Heart left ventricle (tissue), 16 donors: ENCODE measurements at places on chromosomes 16 and 17.
A peak's percentile ranks its signal among the peaks of the same experiment; 100 is the strongest.

GRCh38 chr17:67082107-67082506 lies 37.8 kb downstream of the CACNG1 start:
- DNase-seq, result no peak

DNA sequence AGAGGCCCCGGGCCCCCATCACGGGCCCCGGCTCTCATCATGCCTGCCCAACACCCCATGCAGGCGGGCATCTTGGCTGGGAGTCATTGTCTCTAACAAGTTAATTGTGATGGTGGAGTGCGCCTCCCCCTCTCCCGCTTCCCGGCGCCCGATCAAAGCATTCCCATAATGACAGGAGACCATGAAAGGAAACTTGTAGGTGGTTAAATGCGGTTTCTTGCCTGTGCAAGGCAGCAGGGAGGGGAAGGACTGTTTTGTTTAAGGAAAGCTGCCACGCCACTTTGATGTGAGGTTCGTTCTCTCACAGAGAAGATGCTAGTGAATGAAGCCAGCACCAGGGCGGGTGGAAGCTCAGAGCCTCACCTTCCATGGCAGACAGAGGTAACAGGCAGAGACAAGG lies 45.4 kb downstream of the C16orf78 start:
- DNase-seq, result no peak

GRCh38 chr17:50647187-50647586 lies 12.5 kb downstream of the ABCC3 start:
- DNase-seq, result no peak

GRCh38 chr17:1171953-1172352 lies 7.8 kb downstream of the ABR start:
- no peak for DNase-seq

DNA sequence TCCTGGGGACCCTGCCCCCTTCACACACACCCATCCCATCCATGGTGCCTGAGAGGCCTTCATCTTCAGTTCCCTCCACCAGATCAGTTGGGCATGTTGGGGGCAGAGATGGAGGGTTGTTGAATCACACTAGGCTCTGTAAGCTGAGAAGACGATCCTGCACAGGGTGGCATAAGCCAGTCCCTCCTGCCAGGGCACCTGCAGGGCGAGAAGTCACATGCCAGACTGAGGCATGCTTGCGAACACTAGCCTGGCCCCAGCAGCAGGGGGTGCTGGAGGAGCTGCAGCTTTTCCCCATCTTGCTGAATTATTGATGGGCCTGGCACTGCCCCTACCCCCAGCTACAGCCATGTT lies 6.1 kb upstream of the TBX2 start:
- DNase-seq, result no peak

GRCh38 chr16:28279006-28279405 lies 13.3 kb upstream of the SBK1 start:
- no peak for DNase-seq

DNA sequence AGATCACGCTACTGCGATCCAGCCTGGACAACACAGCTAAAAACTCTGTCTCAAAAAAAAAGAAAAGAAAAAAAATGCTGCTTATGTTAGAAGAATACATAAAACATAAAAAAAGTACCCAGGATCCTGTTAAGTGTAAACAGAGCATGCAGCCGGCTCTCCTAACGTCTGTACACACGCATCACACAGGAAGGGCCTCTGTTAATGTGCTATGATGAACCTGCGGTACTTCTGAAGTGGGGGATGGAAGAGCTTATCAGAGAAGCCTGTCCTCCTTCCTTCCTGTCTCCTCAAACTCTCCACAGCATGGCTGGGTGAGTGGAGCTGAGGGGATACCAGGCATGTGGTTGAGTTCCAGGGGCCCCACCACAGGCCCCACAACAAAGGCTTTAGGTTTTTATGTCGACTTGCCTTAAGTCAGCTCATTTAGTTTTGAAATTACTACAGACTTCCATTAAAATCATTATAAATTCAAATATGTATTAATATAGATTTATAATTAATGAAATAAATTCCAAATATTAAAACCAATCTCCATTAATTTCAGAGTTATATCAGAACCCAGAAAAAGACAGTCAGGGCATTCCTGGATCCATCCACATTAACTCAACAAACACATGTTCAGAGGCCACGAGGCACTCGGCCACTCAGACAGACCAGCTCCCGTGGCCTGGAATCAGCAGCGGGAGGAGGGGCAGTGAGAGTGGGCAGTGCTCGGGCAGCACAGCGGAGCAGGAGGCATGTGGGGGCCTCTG lies 11.7 kb downstream of the CCDC57 start:
- DNase-seq, result no peak

DNA sequence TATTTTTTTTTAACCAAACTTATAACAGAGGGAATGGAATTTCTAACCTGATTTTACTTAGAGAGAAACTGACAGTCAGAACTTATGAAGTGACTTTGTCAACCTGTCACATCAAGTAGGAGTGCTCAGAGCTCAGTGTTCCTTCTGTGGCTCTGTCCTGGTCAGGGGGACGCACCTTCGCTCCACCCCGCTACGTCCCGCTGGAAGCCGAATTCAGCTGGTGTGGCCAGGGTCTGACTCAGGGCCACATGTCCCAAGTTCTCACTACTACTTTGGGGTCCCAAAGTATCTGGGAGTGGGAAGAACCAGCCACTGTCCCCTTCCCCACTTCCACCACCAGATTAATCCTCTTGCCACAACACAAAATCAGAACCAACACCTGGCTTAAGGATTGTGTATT lies 51.4 kb downstream of the C16orf78 start:
- DNase-seq, result no peak

GRCh38 chr17:70307430-70308225 lies 138.3 kb downstream of the KCNJ2 start:
- peak; percentile 16 for DNase-seq

- no peak for DNase-seq
These were observed 21.4 kb upstream of the NF1 start for GRCh38 chr17:31073411-31073810.

- DNase-seq, result no peak
These were observed 308.5 kb downstream of the C16orf95 start for GRCh38 chr16:87008664-87009063.

GRCh38 chr17:33291248-33292200 lies 1.6 kb downstream of the ASIC2 start:
- no peak for DNase-seq

GRCh38 chr17:82656266-82656665 lies 8.0 kb upstream of the WDR45B start:
- peak; percentile 18 for DNase-seq

DNA sequence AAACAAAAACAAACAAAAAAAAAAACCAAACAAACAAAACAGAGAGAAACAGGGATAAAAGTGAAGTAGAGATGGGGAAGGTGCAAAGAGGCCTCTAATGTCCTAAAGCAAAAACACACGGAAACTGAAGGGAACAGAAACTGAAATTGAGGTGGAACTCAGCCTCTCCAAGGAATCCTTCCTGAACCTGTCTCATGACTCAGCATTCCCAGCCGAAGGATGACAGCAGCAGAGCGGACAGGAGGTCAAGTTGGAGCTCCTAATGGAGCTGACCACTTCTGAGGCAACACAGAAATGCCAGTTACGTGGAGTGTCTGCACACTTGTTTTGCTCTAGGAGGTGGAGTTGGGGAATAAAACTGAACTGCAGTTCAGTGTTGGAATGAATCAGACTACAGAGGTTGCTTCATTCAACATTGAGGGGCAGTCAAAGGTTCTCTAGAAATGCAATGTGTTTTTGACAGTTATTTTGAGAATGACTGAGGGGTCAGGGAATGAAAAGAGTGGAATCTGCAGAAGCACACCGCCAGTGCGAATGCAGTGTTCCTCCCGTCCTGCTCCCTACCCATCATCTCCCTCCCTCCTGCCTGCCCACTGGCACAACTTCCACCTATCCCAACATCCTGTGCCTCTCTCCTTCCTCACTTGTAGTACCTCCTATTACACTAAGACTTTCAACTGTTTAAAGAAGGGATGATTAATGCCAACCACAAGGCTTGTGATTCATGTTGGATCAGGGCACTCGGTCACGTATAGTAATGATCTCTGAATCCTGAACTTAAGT lies 6.3 kb downstream of the UBE2O start:
- no peak for DNase-seq

GRCh38 chr17:79866791-79867518 lies 27.7 kb upstream of the CBX4 start:
- DNase-seq, result no peak

GRCh38 chr17:66427134-66427533 lies 124.7 kb downstream of the PRKCA start:
- no peak for DNase-seq

DNA sequence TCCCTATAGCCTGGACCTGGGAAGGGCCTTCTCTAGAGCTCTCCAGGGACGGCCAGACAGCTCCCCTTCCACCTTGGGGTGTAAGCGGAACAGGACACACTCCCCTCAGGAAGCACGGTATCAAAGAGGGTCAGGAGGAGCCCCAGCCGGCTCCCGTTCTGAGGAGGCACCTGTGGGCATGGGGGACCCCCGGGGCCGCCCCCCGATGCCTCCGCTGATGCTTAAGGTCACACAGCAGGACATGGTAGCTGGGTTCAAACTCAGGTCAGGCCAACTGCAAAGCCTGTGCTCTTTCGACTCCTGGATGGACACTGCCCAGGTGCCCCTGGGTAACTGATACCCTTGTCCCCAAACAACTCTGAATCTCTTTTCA lies 49.8 kb downstream of the CMIP start:
- DNase-seq, result no peak

DNA sequence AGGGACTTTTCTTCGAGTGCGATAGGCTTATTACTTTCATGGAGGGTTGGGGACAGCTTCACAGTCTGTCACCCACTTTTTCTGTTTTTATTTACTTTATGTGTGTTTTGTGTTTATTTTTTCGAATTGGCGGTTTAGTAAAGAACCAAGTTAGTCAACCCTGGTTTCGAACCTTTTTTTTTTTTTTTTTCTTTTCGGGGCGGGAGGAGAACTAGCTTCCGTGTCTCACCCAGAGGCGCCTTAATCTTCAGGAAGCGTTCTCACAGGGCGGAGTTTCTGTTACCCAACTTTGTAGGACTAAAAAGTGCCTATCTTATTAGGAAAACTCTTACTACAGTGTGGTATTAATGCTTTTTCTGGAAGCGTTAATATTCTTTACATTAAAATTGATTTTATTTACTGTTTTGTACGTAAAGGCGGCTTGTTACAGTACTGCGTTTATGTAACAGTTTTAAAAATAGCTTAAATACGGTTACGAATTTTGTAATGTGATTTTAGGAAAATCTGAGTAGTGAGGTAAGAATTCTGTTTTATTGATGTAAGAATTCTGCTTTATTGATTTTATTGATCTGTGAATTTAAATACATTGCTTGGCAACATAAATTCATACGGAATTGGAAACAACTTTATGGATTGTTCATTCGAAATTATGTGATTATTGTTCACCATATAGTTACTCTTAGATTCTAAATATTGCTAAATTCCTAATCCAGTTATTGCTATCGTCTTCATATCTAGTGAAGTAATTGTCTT lies 885 bp downstream of the ZNF207 start:
- DNase-seq, result no peak

DNA sequence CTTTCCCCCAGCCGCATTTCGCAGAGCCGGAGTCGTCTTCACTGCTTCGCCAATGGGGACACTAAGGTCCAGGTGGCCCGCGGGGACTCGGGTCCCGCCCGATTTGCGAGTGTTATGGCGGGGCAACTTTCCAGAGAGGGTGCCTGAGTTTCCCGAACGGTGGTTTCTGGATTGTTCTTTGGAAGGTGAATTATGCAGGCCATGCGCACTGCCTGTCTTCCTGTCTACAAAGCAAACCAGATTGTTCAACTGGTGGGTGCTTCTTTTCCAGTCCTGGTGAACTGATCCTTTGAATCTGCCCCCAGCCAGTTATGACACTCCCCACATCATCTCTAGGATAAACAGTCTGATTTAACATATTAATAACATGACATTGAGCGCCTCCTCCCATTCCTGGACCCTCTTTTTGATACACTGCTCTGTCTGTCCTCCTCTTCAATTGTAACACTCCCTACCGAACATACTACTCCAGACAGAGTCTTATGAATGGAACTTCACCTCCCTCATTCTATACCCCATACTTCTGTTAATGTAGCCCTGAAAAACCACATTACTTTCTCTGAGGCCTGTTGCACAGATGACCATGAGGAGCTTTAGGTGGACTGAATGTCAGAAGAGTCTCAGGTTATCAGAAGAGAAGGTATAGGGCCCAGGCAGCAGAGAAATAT lies 159.0 kb downstream of the RAB11FIP4 start:
- DNase-seq, result no peak
